ENCODE measurements at places on chromosomes 1 and 21.

DNA sequence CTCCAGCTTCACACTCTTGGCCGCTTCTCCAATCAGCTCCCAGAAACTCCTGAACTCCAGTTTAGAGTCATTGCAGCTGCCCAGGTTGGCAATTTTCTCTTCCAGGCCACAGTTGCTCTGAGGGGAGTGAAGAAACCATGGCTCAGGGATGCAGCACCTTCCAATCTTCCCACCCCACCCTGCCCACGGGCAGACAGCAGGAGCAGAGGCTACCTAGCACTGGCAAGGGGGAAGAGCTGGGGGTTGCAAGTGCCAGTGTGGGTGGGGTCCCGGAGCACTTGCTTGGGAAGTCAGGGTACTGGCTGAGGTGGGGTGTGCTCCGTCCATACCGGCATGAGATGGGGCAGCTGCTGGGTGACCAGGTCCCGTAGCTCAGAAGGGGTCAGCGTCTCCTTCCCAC lies 1.2 kb downstream of the S100A14 start:
- DNase-seq = no peak

GRCh38 chr1:157562515-157562914 lies 10.2 kb upstream of the FCRL5 start:
- DNase-seq = no peak

- peak; percentile 36 for DNase-seq
Observed at GRCh38 chr21:36059823-36060158, 535 bp downstream of the SETD4 start.

- no peak for DNase-seq
Observed at GRCh38 chr21:28962465-28962864, 30.2 kb downstream of the LTN1 start.

DNA sequence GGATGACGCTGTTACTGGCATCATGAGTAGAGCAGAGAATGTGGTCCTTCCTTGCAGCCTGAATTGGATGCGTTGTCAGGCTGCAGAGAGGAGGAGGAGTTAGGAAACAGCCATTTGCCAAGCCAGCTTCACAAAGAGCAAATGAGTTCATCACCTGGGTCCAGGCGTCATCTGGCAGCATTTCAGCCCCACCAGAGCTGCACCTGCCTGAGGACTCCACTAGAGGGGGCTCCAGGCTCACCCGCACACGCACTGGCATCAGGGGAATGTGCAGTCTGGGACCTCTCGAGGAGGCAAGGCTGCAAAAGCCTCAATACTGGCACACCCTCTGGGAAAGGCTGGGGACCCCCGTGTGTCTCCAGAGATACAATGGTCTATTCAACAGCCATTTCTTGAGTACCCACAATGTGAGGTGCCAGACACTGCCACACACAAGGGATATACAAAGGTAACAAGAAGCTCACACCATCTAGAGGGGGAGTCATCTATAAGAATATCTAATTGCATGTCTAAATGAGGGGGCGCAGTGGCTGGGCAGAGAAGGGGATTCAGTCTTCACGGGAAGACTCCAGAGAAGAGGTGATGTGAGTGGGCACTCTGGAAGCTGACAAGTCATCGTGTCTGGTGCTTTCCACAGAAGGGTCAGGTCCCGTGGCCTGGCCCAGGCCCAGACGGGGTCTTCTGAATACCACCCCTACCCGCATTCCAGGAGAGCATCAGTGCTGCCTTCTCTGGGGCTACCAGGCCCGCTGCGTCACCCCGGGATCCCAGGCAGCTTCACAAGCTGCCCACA lies 53.5 kb upstream of the CNTN2 start:
- peak; percentile 61 for DNase-seq

GRCh38 chr21:44329971-44330681 lies 9.1 kb downstream of the CFAP410 start:
- DNase-seq = no peak

- DNase-seq = no peak
Observed at GRCh38 chr1:205582471-205583291, 49.1 kb downstream of the ELK4 start.

DNA sequence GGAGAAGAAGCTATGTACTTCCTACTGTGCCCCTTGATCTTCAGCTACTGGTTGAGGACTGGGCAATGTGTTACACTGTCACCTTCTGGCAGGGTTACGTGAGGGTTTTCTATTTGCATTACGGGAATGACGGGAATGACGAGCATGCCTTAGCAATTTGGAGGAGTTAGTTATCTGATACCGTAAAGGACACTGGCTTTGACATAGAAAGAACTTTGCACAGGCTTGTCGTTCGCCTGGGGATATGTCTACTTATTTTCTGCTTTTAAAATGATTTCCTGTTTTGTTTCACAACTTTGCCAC lies 19.8 kb upstream of the ACBD6 start:
- DNase-seq = no peak

DNA sequence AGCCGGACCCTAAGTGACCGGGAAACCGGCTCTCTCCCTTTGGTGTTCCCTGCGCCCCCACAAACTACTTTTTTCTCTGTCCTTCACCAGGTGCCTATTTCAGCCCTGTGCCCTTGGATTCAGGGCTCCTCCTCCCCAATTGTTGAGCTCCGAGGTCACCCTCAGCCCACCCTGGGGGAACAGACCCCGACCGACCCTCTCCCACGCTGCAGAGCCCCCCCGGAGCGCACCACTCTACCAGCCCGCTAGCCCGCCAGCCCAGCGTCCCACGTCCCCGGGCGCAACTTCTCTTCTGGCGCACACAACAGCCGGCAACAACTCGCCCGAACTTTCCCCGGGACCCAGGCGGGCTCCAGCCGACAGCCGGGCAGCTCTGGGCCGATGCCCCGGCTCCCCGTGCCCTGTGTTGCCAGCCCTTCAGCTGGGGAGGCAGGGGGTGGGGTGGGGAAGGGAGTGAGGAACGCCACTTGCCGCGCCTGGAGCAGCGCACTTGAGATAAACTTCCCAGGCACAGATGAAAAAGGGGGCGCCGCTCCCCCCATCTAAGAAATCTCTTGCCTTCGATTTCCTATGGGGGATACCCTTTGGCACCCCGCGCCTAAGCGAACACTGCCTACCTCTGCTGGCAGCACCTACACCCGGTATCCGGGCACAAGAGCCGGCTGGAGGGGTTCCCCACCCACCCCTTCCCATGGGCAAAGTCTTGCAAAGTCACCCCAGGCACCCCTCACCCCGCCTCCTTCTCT lies 997 bp downstream of the CASZ1 start:
- peak; percentile 37 for DNase-seq

GRCh38 chr1:194067772-194068171 lies 881.4 kb upstream of the B3GALT2 start:
- DNase-seq = no peak

GRCh38 chr21:34913811-34914210 lies 135.3 kb downstream of the RUNX1 start:
- no peak for DNase-seq

DNA sequence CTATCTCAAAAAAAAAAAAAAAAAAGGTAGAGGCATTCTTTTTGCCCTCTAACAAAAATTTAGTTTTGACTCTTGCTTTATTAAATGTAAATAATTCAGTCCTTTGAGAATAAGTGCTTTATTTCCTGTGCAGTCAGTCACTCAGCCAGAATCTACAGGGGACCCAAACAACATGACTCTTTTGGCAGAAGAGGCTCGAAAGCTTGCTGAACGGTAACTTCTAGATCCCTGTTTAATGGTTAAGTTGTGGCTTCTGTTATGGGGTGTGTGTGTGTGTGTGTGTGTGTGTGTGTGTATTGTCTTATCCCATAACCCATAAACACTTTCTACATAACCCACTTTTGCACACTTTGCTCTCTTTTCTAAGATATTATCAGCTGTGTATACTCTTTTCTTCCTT lies 54.9 kb upstream of the LAMC2 start:
- no peak for DNase-seq

GRCh38 chr21:45972716-45973474 lies 8.7 kb upstream of the COL6A1 start:
- peak; percentile 91 for DNase-seq

GRCh38 chr1:9435153-9435636 lies 104.1 kb upstream of the SLC25A33 start:
- DNase-seq = no peak

- no peak for DNase-seq
Observed at GRCh38 chr1:212158912-212159796, 123.6 kb downstream of the DTL start.

DNA sequence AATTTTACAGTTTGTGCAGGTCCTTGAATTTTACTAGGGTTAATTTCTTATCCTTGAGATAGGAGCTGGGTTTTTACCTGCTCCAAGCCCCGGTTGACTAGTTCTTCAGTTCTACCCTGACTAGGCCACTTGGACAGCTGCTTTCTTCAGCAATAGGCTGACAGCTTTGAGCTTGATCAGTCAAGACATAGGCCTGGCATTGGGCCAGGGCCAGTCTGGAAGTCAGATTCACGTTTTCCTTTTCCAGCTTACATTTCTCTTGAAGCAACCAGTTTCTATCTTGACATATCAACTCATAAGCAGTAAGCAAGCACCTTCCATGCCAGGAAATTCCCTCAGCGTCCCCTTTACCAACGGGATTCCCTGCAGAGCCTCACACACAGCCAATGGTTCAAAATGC lies 63.7 kb upstream of the AJAP1 start:
- no peak for DNase-seq

DNA sequence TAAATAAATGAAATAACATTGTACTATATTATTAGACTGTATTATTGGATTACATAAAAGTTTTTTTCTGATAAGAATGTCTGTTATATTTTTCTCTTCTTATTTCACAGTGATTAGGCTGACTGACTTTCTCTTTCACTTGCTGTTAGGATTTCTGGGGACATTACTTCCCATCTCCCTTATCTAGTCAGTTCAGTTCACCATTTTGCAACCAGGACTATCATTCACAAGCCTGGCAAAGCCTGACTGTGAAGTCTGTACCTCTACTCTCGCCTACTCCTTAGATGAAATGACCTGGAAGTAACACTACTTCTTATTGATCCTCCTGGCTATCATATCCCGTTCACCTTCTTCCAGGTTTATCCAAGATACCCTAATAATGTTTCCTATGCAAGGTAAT lies 676.6 kb downstream of the USP25 start:
- DNase-seq = no peak

DNA sequence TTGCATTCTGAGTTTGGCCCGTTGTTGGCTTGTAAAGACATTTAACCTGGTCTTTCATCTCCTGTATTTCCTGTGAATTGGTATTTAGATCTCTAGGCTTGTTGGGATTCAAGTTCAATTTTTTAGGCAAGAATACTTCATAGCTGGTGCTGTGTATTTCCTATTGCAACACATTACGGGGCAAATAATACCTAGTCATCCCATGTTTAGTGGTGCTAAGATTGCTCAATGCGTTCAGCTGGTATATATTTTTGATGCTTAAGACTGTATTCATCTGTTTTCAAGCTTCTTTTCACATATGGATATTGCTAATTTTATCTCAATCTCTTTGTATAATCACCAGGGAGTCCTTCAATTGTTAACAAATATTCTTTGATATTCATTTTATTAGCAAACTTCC lies 87.5 kb upstream of the ZBTB18 start:
- DNase-seq = no peak

- no peak for DNase-seq
Observed at GRCh38 chr1:240732390-240732789, 120.4 kb upstream of the GREM2 start.

DNA sequence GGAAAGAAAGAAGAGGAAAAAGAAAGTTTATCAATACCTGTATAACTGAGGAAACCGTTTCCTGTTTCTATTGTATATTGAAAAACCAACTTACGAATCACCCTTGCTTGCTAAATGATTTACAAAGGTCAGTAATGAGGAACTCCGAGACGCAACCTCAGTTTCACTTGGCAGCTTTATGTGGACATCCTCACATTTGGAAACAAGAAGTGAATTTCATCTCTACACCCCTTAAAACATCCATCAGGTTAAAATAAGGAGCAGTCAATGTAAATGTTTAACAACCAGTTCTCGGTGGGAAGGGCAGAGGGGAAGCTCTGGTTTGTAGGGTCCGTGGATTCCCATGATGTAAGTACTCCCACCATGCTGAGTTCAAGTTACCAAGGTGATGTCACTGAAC lies 481.7 kb upstream of the RUNX1 start:
- no peak for DNase-seq

DNA sequence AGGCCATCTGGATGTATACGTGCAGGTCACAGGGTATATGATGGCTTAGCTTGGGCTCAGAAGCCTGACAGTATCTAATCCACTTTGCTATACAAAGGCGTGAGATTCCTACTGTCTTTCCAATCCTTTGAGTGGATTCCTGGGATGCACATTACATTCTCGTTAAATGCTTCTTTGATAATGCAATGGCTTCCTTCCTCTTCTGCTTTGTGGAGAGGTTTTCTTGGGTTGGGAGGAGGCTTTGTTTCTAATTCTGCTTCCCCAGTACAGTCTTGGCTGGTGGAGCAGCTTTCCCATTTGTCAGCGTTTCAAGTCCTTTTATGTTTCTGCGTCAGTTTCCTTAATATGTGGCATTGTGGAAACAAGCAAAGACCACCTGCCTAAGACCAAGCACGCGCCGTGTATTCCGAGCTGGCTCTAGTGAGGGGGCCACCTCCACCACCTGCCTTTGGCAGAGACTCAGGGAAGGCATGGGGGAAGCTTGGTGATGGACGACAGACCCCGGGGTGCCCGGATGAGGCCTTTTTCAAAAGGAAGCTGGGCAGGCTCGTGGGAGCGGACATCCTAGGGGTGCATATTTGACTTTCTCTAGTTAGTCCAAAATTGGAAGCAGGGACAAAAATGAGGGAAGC lies 72.7 kb downstream of the WDR4 start:
- DNase-seq = no peak

GRCh38 chr1:61160526-61160925 lies 78.2 kb downstream of the NFIA start:
- no peak for DNase-seq

- DNase-seq = no peak
Observed at GRCh38 chr1:115293899-115294298, 44.1 kb downstream of the NGF start.

- DNase-seq = no peak
Observed at GRCh38 chr1:241331328-241332036, 25.5 kb downstream of the RGS7 start.

- DNase-seq = no peak
Observed at GRCh38 chr1:30260318-30260717, 463.1 kb downstream of the MATN1 start.

DNA sequence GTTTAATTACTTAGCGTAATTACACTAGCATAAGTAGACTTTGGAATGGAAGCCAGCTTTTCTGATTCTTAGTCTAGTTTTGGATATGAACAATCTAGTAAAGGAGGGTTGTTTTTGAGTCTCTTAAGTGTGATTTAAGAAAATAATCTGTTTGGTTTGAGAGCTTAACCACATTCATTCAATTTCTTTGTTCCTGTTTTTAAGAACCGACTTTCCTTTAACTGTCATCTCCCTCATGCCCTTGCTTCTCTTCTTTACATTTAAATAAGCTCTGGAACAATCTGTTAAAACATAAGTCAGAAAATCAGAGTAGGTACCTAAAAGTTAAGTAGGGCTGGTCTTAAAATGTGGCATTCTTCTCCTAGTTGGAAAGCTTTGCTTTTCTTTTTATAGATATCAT lies 27.7 kb downstream of the CDC42 start:
- no peak for DNase-seq

DNA sequence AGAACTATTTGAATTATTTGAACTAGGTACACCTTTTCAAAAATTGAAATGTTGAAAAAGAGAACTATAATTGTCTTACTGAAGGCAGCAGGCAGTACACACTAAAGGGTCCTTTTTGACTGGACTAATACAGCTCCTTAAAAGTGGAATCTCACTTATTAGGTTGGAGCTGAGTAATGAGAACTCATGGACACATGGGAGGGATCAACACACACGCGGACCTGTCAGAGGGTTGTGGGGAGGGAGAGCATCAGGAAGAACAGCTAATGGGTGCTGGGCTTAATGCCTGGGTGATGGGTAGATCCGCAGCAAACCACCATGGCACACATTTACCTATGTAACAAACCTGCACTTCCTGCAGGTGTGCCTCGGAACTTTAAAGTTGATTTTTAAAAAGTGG lies 145.0 kb downstream of the BRINP2 start:
- DNase-seq = no peak
